Bronchial epithelial cell (primary cell): ENCODE measurements at places on chromosomes 4 and X. TPM values are rescaled to one million over a fixed set of nuclear protein-coding genes. Genes with fewer than 3 reads are reported as not detected.

DNA sequence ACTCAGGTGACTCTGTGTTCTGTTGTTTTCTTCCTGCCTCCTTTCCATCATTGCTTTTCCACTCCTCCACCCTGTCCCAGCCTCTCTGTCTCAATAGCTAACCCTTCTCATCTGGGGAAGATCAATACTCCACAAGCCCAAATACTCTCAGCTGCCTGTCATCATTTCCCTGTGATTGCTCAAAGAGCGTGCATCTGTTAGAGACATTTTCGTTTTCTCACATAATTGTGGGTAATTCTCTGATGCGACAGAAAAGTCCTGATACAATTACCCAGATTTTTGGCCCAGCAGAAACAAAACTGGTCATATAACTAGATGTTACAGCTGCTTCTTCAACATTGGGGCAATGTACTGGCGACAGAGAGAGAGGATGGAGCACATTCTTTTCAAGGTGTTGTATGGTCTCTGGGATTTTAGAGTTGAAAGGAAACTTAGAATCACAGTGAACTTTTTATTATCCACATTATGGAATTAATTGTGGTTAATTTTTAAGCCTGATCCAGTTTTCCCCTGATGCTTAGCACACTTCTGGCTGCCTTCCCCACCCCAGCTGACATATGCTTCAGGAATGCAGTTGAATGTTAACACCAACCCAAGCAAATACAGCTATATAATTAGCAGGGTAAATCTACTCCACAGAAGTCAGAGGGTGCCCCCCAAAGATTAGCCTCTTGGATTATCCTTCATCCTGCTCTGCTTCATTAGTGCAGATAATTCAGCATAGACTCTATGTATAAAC, 171.4 kb upstream of the ANXA3 start:
- peak; percentile 52 for DNase-seq

DNA sequence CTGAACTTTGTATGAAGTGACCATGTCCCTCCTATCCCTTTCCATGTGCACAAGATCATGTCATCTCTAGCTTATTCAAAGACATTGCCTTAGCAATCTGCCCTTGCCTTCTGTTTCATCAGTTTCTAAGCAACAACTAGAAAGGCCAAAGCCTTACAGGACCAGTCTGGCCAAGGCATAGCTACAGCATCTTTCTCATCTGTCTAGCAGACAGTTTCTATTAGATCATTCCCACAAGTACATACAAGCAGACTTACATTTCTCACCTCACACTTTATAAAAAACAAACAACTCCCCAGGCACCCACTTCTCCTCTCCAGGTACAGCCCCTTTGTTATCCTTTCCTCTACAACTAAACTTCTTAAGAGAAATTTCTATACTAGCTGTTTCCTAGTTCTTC, 188.7 kb upstream of the AADAT start:
- peak; percentile 5 for DNase-seq

DNA sequence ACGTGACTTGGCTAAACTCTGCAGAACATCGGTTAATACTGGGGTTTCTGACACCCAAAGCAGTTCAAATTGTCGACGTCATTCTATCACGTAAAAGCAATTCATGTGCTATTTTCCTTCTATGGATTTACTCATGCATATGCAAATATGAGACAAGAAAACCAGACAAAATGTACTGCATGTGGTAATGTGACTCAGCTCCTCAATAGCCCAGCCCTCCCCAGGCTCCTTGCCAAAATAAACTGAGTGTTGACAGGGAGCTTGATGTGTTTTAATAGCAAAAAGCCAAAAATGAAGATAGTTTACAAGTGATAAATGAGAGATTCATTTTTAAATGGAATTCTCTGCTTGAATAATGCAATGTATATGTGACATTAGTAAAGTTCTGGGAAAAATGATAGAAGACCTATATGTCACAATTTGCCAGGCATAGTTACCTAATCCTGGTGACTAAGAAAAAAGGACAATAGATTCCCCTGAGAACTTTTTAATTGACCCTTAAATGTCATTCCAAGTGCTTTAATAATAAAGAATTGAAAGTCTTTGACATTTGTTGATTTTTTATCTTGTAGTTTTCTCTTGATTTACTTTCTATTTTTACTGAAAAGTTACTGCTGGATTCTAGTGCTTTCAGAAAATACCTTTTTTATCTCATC, 1700.6 kb upstream of the TENM3 start:
- peak; percentile 36 for DNase-seq

DNA sequence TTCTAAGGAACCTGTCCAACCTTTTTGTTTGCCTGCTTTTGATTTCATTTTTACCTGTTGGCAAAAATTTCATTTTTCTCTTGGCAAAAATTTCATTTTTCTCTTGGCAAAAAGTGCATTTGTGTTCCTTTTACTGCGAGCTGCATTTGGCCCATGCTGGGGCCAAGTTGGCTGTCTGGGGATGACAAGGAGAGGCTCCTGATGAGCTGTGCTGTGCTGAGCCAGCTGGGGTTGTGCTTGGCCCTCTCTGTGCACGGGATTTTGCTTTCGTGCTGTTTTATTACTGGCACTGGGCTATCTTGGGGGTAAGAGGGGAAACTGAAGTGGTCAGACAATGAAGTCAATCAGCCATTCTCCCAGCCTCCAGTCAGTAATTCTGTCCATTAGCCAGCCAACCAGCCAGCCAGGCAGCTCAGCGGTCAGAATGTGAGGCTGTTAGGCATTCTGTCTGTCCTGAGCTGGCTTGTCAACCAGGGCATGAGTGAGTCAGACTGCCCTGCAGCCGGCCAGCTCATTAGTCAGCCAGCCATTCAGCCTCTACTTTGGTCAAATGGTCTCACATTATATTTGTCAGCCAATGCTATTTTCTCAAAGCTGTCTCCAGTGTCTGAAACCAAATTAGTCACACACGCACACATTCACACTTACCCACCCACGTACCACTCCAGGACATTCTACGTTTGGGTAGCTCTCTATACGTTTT, 56.9 kb upstream of the PRPS1 start:
- DNase-seq: peak; percentile 94

DNA sequence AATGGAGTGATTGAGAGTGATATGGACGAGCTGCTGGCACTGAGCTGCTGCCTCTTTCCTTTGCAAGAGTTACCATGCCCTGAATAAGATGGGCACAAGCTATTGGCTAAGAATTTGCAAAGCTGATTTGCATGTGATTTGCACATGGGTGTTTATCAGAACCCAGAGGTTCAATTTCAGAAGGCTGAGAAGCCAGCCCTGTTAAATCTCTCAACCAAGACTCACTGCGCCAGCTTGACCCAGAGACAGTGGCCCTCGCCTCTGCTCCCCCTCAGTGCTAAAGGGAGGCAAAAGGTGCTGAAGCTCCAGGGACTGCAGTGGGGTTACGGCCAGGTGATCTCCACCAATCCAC, 701 bp downstream of the ARHGAP4 start:
- no peak for DNase-seq

DNA sequence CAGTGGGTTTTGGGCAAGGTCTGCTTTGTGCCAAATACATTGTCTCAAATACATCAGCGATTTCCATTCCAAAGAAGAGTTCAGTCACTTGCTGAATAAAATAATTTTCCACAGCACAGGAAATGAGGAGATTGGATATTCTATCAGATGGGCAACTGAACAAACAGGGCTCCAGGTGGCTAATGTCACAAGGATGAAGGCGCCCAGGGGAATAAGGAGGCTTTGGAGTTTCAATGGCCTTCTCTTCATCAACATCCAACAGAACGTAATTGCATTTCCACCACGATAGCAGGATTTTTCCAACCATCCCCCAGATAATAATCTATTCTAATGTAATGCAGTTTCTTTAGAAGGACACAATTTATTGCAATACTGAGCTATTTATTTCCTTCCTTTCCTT, 104.7 kb upstream of the KLHL13 start:
- DNase-seq: no peak

DNA sequence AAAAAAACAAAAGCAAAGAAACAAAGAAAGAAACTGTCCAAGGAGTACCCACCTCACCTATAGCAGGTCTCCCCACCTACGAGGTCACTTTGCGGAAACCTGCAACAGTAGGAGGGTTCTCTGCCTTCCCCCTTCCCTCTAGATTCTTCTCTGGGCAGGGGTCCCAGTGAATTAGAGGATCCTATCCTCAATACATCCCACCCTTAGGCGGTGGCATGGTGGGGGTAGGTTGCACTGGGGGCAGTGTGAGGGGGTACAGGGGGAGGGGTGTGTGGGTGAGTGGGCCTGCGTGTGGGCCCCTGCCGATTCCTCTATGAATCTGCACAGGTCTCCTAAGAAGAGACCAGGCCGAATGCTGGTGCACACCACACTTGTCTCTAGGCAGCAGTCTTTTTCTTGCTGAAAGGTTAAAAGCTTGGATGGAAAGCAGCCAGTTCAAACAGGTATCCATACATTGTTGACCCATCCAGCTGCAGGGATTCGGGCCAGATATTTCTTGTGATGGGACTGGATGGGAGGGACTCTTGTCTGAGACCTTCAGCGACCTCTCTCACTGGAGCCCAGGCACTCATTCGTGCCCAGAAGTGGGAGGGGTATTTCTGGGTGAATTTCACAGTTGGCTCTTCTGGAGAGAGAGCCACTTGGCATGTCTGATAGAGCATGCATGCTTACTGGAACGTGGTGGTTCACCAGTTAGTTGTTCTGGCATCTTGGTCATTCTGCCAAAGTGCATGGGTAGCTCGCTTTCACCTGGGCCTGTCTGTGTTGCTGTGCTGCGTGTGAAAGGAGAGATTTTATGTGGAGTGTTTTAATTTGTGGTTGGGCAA, 65.6 kb downstream of the NBDY start:
- no peak for DNase-seq

DNA sequence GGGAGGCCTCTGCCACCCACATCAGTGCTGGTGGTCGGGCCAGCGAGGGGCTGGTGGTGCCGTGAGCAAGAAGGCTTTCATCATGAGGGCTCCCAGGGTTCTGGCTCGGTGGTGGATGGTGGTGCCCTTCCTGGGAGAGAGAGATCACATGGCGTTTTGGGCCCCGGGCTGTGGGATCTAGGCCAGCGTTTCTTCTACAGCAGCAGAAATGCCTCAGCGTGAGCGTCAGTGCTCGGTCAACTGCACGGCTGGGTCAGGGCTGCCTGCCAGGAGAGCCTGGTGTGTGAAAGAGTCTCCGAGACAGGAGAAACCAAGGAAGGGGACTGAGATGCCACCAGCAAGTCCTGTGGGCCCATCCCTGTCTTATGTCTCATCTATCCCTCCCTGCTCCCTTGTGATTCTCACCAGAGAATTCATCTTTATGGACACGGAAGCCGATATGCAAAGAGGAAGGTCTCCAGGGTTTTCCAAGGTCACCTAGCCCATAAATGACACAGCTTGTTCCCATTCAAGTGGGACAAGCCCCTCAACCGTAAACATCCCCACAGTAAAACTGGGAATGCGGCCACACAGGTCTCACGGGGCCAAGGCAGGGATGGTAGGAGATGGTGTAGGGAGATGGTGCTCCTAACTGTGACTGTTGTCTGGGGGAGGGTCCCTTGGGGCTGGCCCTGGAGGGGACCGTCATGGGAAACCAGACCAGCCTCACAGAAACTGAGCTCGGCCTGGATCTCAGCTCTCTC, 99.2 kb downstream of the SORCS2 start:
- no peak for DNase-seq

DNA sequence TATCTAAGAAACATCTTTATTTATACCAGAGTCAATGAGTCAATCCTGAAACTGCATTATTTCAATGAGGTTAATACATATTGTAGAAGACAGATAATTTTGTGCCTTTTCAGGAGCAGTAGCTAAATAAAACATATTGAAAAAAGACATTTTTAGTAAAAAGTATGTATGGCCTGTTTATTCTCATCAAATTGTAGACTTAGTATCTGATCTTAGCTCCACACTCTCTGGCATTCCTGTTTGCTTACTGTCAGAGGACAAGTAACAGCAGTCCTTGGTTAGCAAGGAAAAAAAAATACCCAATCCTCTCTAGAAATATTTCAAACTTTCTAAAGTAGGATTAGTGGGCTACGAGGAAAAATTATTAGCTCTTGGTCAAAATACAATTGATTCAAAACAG, 50.5 kb upstream of the GUCY1A1 start:
- no peak for DNase-seq

GRCh38 chr4:71855944-71856343, 72.1 kb upstream of the GC start:
- DNase-seq: no peak

DNA sequence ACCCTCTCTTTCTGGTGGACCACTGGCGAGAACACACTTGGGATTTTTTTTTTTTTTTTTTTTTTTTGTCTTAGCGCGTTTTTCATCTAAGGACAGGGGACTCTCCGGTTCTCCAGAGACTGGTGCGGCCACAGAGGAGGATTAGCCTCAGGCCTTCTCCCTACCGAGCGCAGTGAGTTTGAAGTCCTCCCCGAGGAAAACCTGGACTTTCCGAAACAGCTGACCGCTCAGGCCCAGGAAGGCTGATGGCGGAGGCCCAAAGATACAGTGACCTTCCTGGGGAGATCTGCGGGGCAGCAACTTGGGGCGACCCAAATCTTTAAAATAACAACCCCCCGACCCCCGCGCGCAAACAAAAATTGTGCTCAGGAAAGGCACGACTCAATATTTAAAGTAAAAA, 9.2 kb downstream of the NKX3-2 start:
- no peak for DNase-seq

DNA sequence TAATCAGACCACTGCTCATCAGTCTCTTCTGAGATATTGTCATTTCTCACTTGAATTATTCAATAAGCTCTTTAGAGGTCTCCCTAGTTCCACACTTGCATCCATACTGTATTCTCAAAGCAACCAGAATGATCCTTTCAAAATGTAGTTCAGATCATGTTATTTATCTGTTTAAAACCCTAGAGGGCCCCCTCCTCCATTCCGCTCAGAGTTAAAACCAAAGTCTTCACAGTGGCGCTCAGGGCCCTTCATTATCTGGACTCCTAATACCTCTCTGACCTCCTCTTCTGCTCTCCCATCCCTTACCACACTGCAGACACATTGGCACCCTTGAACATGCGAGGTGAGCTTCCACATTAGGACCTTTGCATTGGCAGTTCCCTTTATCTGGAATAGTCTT, 32.7 kb upstream of the HPGDS start:
- DNase-seq: no peak

DNA sequence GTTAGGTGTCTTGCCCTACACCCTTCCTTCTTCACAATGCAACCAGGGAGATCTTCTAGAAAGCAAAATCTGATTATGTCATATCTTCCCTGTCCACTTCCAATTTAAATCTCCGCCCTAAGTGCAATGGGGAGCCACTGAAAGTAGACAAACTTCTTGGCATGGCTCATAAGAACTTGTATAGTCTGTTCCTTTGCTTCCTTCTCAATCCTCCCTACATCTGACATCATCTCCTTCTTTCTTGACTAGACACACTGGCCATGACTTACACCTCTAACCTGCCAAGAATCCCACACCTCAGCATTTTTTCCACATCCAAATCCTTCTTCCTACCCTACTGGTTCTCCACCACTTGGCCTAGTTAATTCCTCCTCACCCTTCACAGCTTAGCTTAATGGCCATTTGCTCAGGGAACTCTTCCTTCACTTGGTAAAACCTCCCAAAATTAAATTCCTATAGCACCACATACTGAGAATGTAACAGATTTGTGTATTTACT, 55.1 kb downstream of the NCAPG start:
- peak; percentile 9 for DNase-seq

The P2RY10 gene
- total RNA-seq: not detected in 2 replicates

The HEPH gene
- under 0.01 and 0.26 TPM in 2 replicates for total RNA-seq

The SOWAHB gene
- 15.0 and 21.1 TPM in 2 replicates for total RNA-seq

The GIMD1 gene
- total RNA-seq: not detected in 2 replicates

The PPP4R3C gene
- not detected in 2 replicates for total RNA-seq

The DGKK gene
- total RNA-seq: not detected in 2 replicates
